Fibroblast of the conjunctiva (primary cell): ENCODE measurements at places on chromosomes 5 and 9.

GRCh38 chr5:35122819-35123218, 75.1 kb upstream of the AGXT2 start:
- DNase-seq: no peak

DNA sequence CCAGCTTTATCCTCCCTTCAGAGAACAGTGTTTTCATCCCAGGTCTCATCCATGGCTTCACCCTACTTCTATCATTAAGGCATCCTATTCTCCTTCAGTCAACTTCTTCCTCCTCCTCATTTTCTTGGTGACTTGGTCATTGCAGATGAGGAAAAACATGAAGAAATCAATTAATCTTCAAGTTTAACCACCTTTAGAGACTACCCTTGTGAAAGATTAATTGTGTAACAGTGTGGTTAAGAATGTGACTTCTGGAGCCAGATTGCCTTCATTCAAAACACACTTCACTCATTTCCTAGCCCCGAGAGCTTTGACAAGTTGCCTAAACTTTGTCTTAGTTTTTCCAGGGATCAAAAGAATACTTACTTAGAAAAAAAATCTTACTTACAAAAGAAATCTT, 110.0 kb downstream of the STK32A start:
- DNase-seq: no peak

DNA sequence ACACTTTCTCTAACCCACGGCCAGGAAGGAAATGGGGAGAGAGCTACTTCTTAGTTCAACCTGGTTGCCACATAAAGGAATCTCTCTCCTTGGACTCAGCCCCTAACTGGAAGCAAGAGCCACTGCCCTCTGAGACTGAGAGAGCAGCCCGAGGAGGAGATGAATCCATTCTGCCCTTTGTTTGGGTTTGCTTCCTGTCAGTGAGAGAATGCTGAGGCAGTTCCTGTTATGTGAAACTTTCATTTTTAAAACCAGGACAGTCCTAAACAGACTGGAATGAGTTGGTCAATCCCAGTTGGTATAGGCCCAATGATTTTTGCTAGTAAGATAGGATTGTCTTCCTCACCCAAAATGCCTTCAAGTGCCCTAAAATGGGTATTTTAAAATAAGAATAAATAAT, 205.1 kb downstream of the NTRK2 start:
- DNase-seq: no peak

DNA sequence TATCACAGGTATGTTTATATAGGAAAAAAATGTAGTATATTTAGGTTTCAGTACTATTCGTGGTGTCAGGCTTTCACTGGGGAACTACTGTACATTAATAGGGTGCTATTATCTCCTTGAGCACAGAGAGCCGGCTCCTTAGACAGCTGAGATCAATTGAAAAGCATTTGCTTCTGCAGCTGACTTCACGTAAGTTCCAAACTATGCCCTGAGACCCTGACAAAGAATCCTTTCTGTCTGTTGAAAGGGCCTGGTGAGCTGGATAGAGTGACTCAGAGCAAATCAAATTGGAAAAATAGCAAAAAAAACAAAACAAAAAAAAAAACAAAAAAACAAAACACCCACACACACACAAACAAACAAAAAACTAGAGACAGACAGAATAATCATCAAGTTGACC, 652.0 kb downstream of the MTRR start:
- DNase-seq: no peak

GRCh38 chr5:3392306-3392939, 203.2 kb upstream of the IRX1 start:
- no peak for DNase-seq

DNA sequence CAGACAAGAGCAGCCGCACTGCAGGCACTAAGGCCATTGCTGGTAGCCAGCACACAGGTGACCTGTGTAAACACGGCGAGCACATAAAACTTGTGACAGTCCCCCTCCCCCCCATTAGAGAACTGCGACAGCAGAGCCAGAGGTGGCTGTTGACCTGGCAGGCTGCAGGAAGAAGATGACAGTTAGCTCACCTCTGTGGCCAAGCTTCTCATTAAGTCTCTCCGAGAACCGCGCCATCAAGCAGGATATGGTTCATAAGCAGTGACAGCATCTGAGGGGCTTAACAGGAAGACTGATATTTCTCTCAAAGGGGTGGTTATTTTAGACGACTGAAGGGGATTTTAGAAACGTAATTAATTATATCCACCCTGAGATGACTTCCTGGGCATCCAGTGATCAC, 5.2 kb downstream of the SURF4 start:
- no peak for DNase-seq

DNA sequence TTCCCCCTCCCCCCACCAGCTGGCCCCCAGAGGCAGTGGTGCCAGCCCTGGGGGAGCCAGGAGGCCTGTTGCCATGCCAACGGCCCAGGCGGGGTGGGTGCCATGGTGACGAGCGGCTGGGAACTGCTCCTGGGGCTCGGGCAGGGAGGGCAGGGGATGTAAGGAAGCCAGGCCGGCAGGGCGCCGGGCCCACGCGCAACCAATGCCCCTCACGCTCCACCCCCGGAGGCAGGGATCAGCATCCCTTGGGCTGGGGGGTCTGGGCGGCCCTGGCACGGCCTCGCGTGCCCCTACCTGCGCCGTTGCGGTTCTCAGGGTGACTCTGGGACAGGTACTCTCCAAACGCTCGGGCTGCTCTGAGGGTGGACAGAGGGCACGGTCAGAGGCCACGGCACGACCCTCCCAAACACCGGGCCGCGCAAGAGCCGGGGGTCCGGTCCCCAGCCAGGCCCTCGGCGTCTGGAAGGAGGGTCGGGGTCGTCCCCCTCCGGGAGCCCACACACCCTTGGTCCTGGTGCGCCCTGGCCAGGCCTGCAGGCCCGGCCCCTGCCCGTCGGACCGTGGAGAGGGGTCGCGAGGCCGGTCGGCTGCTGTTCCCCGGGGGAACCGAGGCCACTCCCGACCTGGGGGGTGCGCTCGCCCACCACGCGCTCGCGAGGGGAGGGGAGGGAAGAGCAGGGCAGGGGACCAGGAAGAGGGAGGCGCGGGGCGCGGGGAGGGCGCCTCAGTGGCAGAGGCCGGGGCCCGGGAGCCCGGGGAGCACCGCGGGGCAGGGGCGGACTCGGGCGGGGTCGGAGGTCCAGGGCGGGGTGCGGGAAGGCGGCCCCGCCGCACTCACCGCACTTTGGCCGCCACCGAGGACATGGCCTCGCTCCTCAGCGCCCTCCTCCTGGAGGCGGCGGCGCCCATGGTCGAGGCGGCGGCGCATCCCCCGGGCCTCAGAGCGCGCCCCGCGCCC, 661 bp downstream of the NSMF start:
- DNase-seq: no peak

DNA sequence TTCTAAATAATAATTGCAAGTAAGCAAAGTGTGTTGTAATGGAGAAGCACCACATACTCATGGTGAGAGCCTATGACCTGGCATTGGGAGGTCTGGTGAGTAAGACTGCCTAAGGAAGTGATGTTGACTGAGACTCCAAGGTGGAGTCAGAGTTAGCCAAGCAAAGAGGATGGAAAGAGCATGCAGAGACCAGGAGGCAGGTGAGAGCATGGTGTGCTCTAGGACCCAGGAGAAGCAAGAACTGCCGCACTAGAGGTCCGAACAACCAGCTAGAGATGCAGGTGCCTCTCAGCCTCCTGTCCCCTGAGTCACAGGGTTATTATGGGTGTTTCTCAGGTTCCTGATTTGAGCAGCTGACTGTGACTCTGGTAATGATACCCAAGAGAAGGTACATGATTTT, 27.3 kb downstream of the ANP32B start:
- DNase-seq: no peak

GRCh38 chr5:38650946-38651345, 94.5 kb upstream of the LIFR start:
- no peak for DNase-seq

GRCh38 chr9:119934497-119934896, 565.3 kb upstream of the BRINP1 start:
- no peak for DNase-seq

GRCh38 chr5:123809594-123810221, 297.7 kb downstream of the CSNK1G3 start:
- DNase-seq: no peak

- no peak for DNase-seq
Measured at GRCh38 chr9:136714096-136714892, 1.9 kb downstream of the DIPK1B start.

DNA sequence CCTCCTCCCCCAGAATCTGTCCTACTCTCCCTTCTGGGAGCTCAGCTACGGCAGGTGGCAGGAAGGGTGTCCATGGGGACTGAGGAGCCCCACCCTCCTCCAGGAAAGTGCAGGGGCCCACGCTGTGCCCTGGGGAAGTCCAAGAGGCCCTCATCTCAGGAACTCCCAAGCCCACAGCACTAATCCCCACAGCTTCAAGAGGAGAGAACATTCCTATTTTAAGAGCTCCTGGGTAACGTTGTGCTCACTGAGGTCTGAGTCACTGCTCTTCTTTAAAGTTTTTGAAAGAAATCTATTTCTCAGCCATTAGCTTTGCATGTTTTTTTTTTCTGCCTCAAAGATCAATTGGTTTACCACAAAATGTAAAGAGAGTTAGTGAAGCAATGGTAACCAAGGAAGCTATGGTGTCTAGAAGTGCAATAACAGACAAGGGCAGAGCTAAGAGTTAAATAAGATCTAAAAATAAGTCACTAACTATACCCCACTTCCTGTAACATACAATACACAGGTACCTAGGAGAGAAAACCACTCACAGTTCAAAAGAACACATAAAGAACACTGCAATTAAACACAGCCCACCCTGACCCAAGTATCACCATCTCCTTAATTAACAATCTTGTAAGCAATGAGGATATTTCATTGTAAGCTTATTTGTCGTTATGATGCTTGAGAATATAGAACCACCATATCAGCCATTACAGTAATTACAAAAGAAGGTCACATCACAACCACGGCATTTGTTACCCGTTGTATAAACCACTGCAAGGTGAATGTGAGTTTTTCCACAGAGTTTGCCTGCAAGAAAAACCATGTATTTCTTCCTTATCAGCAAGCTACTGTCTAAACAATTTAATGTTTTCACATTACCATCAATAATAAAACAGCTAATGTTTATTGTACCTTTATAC, 382.3 kb upstream of the SLC30A5 start:
- DNase-seq: no peak

DNA sequence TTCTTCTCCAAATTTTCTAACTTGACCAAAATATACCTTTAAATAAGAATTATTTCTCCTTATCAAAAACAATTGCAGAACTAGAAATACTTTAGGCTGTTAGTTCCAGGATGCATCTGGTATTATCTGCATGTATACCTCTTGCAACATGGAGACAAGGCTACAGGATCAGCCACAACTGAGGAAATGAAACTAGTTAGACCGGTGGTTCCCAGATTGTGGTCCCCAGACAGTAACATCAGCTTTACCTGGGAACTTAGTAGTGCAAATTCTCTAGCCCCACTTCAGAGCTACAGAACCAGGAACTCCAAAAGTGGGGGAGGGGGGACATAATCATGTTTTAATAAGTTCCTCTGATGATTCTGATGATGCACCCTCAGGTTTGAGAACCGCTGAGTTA, 61.6 kb upstream of the C9orf72 start:
- DNase-seq: no peak

DNA sequence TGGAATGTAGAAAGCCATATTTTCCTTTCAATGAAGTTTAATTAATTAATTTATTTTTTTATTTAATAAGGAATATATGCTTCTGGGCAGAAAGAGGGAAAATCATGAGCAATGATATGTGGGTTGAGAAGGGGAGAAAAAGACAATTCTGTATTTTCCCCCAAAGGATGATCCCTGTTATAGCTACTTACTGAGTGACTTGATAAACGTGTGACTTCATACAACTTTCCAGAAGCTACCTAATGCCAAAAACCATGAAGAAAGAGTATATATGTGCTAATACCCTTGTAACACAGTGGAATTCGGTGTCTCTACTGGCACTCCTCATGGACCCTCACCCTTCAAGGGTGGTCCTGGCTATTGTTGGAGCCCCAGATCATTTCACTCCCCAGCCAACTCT, 335.0 kb upstream of the KLF4 start:
- DNase-seq: no peak

- DNase-seq: no peak
Measured at GRCh38 chr9:1294641-1295258, 244.6 kb downstream of the DMRT2 start.

DNA sequence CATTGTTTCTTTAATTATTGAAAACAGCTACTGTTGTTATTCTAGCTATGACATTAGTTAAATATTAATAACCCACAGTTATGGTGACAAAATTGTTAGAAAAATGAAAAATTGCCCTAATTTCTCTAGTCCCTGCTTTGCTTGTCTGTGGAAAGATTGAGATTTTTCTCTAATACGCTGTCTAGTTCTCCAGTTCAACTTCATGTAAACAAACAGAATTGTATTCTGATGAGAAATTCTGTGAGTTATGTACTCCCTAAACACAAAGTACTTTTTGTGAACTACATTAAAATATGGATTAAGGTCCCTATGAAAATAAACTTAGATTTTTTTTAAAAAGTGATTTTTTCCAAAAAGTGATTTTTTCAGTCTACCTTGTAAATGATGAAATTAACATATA, 8.7 kb downstream of the SLF1 start:
- DNase-seq: no peak

- no peak for DNase-seq
Measured at GRCh38 chr9:136439481-136440408, at the start of gene INPP5E. Gene INPP5E (minus strand): TSS chr9:136439845. CDS start chr9:136439419, 426 bp downstream.

- DNase-seq: no peak
Measured at GRCh38 chr5:114146398-114146797, 215.5 kb upstream of the KCNN2 start.

DNA sequence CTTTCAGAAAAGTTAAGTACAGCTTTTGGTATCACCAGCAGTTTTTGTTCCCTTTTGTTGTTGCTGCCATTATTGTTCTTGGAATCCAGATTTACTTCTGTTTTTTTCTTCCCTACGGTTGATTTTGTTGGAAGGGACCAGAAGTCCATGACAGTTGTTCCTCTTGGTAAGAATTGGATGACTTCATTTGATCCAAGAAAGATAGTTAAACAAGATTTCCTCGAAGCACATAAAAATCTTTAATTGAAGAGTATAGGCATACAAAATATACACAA, 65.4 kb downstream of the CDC42SE2 start:
- DNase-seq: no peak

- DNase-seq: no peak
Measured at GRCh38 chr5:157817387-157817702, 41.6 kb downstream of the CLINT1 start.

- DNase-seq: no peak
Measured at GRCh38 chr9:90070469-90070868, 465.7 kb downstream of the GADD45G start.

DNA sequence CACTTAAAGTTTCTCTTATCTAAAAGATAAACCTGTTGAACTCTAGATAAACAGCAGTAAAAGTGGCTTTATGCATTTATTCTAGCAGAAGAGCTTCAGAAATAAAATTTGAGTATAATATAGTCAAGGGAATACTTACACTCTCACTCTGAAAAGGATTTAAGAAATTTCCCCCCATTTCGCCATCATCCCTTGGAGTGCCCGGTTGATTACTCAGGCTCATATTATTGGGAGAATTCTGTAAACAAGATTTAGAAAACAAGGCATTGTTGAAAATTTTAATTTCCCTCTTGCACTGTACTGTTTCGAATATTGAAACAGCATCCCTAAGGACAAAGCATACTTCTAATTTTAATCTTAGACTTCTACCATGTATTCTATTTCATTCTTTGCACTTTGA, 34.5 kb upstream of the ACOT12 start:
- no peak for DNase-seq

GRCh38 chr9:77488439-77489126, 159.5 kb downstream of the GNA14 start:
- no peak for DNase-seq
